EH (cell line): ENCODE measurements at places on chromosomes 16 and 17.
A peak's percentile ranks its signal among the peaks of the same experiment; 100 is the strongest.

GRCh38 chr17:33079201-33079600 lies 87.6 kb downstream of the SPACA3 start:
- DNase-seq, result no peak

DNA sequence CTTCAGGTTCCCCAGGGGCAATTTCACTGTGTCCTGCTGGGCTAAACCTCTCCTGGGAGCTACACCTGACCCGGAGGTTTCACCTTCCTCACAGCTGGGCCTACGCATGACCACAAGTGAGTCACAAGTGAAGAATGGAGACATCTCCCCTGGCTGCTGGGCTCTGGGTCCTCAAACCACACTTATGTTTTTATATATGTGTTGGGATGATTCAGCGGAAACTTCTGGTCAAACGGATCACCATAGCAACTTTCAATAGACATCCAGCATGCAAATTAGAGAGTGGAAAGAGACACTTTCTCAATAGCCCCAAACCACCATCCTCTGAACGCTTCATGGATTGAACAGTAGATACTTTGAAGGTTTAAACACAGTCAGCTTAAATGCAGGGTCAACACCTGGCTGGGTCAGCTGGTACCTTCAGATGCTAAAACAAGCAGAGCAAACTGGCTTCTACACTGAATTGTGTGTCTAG lies 28.0 kb upstream of the MAF start:
- no peak for DNase-seq

- DNase-seq, result peak; percentile 84
These were observed 114.6 kb upstream of the MED13 start for GRCh38 chr17:62179525-62180161.

GRCh38 chr17:55748841-55749240 lies 2.0 kb upstream of the PCTP start:
- no peak for DNase-seq

GRCh38 chr16:54284931-54285413 lies 1.6 kb downstream of the IRX3 start:
- no peak for DNase-seq

- no peak for DNase-seq
These were observed 14.4 kb upstream of the MYLK3 start for GRCh38 chr16:46762583-46762982.

DNA sequence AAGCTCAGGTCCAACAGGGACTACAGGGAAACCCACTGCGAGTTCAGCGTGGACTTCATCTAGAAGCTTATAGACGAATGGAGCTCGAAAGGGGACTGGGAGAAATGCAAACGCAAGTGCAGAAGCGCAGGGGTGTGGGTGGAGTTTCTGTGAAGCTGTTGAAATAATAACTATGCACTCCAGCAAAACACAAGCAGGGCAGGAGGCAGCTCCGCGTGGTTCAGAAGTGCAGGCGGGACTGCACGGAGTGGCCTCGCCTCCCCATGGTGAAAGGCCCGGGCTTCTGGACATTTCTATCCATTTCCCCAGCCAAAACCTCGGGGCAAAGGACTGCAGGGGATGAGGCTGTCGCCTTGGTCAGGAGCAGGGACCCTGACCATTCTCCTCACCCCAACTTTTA lies 74.5 kb downstream of the ZNF423 start:
- no peak for DNase-seq

- DNase-seq, result no peak
These were observed 10.2 kb upstream of the MRC2 start for GRCh38 chr17:62616993-62617893.

GRCh38 chr17:55200904-55201303 lies 63.9 kb upstream of the HLF start:
- DNase-seq, result no peak

DNA sequence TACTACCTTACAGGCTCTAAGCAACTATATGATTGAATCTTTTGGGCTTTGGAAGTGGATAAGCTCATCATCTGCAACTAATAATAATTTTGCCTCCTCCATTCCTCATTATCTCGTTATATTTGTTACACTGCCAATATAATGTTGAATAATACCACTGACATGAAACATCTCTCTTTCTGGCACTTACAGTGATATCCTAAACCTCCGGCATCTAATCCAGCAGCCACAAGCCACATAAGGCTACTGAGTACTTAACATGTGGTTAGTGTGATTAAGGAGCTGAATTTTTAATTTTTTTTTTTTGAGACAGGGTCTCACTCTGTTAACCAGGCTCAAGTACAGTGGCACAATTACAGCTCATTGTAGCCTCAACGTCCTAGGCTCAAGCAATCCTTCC lies 9.6 kb downstream of the CDC42EP4 start:
- peak; percentile 68 for DNase-seq

DNA sequence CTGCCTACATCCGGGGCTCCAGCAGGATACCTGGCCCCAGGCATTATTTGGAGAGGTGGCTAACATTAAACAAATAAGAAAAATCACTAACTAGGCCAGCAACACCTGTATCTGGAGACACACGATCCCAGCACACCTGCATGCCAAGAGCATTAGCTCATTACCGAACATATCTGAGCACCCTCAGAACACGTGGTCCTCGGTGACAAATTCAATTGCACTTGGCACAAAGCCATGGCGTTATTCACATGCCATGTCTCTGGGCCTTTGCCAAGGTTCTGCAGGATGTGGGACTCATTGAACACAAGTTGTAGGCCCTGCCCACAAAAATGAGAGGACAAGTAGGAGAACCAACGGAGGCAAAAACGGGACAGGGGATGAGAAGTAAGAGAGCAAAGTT lies 552.3 kb downstream of the TOX3 start:
- peak; percentile 3 for DNase-seq

GRCh38 chr17:69268543-69269014 lies 40.0 kb upstream of the ABCA10 start:
- DNase-seq, result peak; percentile 25

DNA sequence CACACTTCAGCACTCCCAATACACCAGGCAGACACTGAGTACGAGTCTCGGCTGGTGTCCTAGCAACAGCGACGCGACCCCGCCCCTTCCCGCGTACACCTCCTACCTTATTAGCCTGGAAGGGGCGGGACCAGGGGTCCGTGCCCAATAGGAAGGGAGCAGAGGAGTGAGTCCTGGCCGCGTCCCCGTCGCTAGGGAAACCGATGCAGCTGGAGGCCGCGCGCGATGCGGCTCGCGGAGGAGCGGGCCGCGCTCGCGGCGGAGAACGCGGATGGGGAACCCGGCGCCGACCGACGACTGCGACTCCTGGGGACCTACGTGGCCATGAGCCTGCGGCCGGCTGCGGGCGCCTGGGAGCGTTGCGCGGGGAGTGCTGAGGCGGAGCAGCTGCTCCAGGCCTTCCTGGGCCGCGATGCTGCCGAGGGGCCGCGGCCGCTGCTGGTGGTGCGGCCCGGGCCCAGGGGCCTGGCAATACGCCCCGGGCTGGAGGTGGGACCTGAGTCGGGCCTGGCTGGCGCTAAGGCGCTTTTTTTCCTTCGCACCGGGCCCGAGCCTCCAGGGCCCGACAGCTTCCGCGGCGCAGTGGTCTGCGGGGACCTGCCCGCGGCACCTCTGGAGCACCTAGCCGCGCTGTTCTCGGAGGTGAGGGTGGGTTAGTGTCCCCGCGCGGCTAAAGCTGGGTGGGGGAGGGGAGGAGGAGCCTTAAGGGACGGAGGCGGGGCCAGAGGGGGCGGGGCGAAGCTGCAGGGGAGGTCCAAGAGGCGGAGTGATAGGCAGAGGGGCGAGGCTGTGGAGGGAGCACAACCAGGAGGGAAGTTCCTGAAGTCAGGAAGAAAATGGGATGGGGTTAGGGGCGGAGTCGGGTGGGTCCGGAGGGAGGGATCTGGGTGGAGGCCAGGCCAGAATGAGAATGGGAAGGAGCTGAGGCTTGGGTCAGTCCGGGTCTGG lies at the start of gene DNAH9:
DNAH9 (plus strand) TSS at position 197 of the 948 bp plus-strand sequence; CDS start at position 226, 29 bp downstream.
- no peak for DNase-seq

GRCh38 chr17:60513014-60513413 lies 13.0 kb downstream of the APPBP2 start:
- DNase-seq, result no peak

GRCh38 chr17:57788725-57789124 lies 43.6 kb upstream of the CCDC182 start:
- no peak for DNase-seq

DNA sequence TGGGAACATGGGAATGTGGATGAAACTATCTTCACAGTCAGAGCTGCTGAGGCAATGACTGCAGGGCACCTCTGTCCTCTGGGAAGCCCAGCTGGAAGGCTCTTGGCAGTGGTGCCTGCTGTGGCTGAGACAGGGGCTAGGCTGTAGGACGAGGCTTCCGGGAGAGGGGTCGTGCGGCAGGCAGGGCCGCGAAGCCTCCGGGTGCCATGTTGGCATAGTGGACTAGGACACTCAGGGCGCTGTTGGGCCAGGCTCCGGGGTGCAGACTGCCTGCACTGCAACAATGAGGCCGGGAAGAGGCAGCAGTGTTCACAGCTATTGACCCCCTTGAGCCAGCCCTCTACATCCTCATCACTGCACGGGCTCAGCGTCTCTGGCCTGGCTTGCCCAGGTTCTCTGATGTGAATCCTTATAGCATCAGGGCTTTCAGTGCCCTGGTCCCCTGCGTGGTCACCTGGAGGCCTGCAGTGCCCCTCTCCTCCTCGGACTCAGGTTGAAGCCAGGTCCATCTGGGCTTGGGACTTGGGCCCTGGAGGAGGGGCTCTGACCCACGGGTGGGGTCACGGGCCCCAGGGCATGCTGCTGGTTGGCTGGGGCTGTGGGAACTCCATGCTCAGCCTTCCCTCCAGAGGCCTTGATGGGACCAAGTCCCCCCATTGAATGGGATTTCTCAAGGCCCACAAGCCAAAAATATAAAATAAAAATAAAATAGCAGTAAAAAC lies 91.6 kb downstream of the TNFRSF13B start:
- no peak for DNase-seq

GRCh38 chr17:75637143-75637538 lies 3.9 kb downstream of the SMIM5 start:
- DNase-seq, result no peak

- DNase-seq, result peak; percentile 19
These were observed 38.5 kb upstream of the NKD1 start for GRCh38 chr16:50509521-50510341.

DNA sequence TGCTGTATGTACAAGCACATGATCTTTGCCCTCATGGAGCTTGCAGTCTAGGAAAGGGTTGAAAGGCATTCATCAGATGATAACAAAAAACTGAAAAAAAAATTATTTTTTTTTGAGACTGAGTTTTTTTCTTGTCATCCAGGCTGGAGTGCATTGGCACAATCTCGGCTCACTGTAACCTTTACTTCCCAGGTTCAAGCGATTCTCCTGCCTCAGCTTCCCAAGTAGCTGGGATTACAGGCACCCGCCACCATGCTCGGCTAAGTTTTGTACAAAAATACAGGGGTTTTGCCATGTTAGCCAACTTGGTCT lies 38.7 kb upstream of the BCAS3 start:
- no peak for DNase-seq

DNA sequence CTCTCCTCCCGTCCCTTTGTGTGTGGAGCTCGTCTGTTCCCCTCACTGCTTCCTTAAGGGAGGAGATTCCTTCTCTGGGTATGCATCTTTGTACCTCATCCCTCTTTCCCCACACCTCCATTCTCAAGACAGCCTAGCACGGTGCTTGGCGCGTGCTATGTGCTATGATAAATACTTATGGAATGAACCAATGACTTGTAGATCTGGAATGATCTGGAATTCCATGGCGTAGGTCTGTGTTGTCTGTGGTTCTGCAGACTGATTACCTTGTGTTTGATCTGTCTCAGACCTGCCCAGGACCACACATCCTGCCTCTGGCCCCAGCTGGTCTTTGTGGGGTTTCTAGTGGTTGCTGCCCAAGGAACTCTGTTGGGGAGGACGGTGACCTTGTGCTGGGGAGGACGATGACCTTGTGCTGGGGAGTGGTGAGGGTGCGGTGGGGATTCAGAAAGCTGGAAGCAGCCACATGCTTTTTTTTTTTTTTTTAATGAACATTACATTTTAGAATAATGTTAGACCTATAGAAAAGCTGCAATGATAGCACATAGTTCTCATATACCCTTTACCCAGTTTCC lies 33.5 kb upstream of the ETV4 start:
- peak; percentile 88 for DNase-seq

DNA sequence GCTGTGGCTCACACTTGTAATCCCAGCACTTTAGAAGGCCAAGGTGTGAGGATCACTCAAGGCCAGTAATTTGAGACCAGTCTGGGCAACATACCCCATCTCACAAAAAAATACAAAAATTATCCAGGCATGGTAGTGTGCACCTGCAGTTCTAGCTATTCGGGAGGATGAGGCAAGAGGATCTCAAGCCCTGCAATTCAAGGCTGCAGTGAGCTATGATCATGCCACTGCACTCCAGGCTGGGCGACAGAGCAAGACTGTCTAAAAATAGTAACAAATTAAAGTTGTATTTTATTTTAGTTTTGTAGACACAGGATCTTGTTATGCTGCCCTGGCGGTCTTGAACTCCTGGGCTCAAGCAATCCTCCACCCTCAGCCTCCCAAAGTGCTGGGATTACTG lies 18.2 kb downstream of the USP31 start:
- DNase-seq, result no peak

- DNase-seq, result no peak
These were observed 44.6 kb downstream of the COX4I1 start for GRCh38 chr16:85844169-85844481.

DNA sequence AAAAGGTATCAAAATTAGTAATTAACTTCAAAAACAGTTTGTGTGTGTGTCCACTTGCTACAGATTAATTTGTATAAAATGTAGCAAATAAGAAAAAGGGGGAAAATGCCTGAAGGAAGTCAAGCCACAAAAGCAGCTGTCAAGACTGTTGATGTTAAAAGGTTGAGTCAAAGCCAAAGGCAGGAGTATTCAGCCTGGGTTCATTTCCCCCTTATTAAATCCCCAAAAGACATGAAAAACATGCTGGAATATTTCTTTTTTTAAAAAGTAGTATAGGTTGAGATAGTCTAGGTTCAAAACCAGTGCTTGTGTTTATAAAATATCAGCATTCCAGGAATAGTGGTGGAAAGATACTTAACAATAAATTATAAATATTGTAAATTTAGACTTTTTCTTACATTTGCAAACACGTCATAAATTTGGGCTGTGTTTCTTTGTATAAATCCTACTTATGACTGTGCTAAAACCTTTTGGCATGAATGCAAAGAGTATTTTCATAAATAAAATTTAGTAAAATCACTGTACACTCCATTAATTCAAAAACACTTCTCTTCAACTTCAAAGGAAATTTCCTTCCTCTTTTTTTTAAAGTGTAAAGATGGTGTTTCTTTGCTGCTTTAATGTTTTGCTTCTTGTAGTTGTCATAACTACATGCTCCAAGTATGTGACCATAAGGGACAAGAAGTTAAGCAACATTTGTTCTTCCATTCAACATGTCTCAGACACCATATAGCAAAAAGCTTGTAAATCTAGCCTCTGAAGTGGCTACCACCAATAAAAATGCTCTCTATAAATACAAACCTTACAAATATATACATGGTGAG lies 72.0 kb downstream of the SKAP1 start:
- no peak for DNase-seq

- DNase-seq, result no peak
These were observed 22.0 kb upstream of the IL4R start for GRCh38 chr16:27291722-27292240.

GRCh38 chr16:27959914-27960313 lies 103.6 kb downstream of the GSG1L start:
- DNase-seq, result no peak

GRCh38 chr17:73089322-73090317 lies 2.9 kb downstream of the SLC39A11 start:
- no peak for DNase-seq
